ENCODE measurements at places on chromosomes 12 and 14.
A peak's percentile ranks its signal among the peaks of the same experiment; 100 is the strongest.

DNA sequence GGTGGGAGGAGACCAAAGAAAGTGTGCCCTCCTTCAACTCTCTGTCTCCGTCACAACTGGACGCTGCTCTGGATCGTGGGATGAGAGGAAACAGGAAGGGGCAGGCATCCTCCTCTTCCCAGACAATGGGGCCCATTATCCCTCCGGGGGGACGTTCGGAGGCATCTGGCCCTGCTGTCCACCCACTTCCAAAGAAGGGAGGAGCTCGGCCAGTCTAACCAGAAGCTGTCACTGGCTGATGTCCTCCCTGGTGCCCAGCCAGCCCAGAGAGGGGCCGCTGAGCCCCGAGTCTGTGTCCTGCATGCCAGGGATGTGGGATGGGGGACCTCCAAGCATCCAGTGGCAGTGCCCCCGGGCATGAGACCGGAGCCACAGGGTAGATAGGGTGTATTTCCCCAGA, 39.8 kb upstream of the MEG3 start:
- DNase-seq: no peak

DNA sequence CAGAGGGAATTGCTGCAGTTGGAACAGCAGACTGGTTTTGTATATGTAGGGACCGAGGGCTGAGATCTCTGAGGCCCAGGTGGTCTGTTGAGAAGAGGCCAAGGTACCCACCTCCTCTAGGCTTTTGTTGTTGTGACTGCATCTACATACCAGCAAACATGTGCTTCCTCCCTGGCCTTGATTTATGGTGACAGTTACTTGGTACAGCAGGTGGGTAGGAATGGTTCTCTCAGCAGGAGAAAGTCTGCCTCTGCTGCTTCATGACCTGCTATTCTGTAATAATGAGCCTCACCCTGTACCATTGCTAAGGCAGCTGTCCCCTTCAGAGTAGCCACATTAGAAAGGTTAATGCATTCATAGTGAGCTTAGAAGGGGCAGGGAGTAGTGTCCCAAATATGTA, 196.7 kb upstream of the PELI2 start:
- DNase-seq: no peak

DNA sequence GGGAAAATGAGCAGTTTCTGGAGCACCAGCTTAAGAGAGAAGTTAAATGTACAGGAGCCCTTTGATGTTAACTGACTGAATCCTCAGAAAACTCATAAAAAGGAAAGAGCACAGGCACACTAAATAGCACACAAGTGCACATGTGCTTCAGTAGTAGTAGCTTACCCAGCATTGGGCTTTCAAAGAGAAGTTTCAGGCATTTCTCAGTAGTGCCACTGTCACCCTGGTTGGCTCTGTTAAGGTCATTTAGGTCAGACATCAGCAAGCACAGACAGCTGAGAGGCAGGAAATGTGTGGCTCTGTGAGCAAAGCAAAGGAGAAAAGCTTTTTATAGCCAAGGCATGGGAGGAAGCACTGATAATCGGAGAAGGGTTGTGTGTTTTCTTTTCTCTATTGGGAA, 96.3 kb upstream of the HIF1A start:
- no peak for DNase-seq

GRCh38 chr12:50142993-50143392, 24.2 kb downstream of the CERS5 start:
- no peak for DNase-seq

DNA sequence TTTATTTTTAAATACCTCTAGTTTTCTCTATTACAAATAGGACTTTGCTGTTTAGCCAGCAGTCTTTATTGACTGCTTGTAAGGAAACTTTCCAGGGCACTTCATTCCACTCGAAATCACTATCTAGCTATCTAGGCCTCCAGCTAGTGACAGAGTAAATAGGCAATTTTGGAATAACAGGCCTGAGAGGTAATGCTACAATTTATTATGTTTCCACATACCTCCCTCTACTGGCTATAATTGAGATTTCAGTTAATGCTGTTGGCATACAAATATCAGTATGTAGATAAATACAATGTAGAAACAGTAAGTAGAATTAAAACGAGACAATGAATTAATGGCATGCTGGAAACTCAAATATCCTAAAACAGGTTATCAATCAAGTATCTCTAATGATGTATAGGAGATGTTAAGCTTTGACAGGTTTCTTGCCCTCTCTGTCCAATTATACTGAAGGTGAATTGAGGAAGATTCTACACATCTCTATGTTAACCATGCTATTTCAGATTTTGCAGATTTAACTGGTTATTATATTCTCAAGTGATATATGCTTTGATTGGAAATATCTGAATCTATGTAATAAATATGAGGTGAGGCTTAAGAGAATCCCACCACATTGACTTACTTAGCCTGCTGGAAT, 7.2 kb downstream of the DTD2 start:
- peak; percentile 40 for DNase-seq

DNA sequence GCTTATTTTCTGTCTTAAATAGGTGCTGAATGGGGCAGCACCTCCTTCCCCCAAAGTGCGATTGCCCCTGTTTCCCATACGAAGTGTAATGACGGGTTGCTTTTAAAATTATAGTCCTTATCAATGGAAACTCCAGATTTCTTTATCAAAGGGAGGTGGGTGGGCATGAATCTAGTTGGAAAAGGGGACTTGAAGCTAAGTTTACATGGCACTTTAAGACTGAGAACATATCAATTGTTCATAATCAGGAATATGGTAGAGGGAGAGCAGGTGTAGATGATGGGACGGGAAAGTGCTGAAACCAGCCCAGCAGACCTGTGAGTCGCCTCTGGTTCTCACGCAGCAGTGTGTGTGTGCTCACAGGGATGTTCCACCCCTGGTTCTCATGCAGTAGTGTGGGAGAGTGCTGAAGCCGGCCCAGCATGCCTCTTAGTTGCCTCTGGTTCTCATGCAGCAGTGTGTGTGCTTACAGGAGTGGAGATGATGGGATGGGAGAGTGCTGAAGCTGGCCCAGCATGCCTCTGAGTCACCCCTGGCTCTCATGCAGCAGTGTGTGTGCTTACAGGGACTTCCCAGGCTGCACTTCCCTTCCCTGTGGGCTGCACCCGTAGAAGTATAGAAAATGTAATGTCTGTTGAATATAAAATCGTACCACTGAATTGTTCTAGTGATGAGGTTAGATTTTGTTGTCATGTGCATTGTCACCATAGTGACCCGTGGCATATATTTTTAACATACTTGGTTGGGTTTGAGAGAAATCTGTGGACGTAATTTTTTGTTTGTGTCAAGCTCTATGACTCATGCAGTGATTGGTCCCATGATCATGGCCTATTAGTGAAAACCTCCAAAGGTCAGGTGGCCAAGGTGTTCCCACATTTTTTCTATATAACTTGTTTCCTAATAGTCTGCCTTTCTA, 51.6 kb downstream of the GPATCH2L start:
- peak; percentile 74 for DNase-seq

- DNase-seq: no peak
These were observed 21.5 kb downstream of the EP400 start for GRCh38 chr12:131971226-131971625.

- DNase-seq: no peak
These were observed 32.0 kb downstream of the ARF6 start for GRCh38 chr14:49924852-49925251.

- no peak for DNase-seq
These were observed 33.1 kb downstream of the MAP3K9 start for GRCh38 chr14:70776197-70776596.

DNA sequence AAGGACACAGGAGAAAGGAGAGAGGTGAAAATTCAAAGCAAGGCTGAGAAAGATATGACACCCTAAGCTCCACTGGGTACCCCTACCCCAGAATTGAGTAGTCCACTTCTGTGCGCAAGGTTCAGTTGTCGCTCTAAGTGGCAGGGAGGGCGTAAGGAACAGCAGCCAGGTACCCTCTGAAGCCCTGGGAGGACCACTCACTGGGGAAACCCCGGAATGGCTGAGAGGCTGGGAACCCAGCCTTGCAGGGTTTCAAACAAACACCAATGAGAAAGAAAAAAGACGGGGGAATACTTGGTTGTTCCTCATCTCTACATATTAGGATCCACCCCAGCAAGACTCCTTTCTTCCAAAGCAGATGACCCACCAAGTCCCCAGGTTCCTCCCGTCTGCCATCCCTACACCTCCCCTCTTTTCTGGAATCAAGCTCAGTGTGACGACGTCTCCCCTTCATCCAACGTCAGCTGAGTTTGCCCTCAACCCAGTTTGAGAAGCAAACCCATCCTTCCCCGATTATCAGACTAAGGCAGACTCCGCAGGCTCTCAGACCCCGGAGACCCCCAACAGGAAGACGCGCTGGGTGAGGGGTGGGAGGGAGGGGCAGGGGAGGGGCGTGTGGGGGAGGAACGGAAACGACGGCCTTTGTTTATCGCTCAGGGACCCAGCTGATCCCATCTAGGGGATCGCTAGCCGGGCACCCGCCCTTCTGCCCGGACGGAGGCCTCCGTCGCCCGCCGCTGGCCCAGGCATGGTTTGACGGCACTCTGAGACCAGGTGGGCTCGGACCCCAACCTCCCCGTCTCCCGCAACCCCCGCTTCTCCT, 795 bp downstream of the LMBR1L start:
- no peak for DNase-seq

GRCh38 chr12:118371321-118372282, 1.1 kb downstream of the TAOK3 start:
- no peak for DNase-seq

- peak; percentile 25 for DNase-seq
These were observed 1.3 kb downstream of the A2ML1 start for GRCh38 chr12:8823565-8824300.

DNA sequence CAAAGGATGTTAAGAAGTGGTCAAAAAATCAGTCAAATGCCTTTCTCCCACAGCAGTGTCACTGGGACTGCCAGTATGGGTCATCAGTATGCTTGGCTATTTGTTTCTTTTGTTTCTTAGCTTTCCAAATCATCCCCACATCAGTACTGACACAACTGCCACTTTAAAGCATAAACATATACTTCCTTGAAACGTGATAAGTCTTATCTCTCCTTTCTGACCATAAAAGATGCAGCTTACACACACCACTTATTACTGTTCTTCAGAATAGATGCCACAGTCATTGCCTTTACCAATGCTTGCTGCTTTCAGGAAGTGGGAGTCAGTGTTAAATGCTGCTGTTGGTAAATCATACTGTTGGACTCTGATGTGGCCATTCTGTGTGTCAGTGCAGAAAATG, 18.6 kb upstream of the GARIN2 start:
- DNase-seq: no peak

DNA sequence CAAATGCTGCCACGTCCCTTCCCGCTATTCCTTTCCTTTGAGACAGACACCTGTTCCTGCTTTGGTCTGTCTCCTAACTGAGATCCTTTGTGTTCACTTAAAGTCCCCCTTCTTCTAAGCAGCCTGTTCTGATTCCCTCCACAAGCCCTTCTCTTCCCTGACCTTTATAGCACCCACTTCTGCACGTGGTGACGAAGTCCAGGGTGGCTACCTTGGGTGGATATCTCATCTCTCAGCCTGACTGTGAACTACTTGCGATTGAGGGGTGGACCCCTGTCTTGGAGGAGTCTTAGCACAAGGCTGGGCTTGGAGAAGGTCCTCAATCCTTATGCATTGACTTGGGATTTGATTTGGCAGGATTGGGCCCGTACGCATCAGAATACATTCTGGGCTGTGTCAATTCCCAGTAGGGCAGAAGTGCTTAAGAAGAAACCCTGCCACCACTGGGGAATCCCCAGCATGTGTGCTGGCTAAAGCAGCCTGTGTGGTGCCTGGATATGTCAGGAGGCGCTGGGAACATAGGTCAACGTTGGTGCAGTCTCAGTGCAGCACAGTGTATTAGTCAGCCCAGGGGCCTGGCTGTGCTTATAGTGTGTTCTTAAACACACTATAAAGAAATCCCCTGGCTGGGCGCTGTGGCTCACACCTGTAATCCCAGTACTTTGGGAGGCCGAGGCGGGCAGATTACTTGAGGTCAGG, 23.6 kb downstream of the KRT80 start:
- DNase-seq: no peak

DNA sequence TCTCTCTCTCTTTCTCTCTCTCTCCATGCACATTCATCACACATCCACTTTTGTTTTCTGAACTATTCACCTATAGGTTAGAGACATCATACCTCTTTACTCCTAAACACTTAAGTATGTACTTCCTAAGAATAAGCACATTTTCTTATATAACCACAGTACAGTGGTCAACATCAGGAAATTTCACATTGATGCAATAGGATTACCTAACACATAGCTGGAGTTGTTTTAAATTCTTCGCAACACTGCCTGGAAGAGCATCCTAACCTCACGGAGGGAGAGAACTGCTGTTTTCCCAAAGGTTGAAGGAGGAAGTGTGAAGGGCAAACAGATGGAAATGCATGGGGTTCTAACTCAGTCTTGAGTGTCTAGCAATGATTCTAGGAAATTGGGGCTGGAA, 159.2 kb downstream of the SYT1 start:
- DNase-seq: no peak

DNA sequence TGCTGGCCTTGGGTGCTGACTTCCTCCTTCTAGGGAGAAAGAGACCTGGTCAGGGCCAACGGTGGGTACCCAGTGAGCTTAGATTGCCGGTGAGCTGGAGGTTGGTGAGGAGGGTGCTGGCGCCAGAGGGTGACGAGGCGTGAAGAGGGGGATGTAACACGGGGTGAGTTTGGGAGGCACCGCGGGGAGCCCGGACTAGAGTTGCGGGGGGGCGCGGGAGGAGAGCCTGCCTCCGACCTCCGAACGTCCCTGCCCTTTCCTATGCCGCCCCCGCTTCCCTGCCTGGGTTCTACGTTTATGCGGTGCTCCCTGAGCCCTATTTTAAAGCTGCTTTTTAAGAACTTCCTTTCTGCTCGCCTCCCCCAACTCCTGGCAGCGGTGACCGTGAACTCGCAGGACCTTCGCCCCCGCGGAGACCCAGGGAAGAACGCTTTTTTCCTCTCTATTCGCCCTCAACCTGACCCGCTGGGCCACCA, 18.6 kb downstream of the OR6S1 start:
- DNase-seq: no peak

- DNase-seq: no peak
These were observed 10.4 kb downstream of the SLC15A4 start for GRCh38 chr12:128813392-128813791.

- peak; percentile 45 for DNase-seq
These were observed 76.5 kb downstream of the TGFB3 start for GRCh38 chr14:75905147-75905904.

DNA sequence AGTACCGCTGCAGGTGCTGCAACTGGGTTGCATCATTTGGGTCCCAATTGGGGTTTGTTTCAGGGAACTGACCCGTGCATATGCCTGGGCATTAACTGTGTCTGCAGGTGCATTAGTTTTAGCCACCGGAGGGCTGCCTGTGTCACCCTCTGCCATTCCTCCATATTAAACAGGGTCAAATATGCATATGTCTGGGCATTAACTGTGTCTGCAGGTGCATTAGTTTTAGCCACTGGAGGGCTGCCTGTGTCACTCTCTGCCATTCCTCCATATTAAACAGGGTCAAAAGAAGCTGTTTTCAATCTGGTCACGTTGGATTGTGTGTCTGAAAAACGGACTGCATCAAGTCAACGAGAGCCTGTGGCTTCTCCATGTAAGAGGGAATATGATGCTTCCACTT, 1317.0 kb downstream of the TMEM121 start:
- DNase-seq: no peak
